Left forelimb (tissue), 1 donor: ENCODE measurements at places on chromosomes 5 and 9.

- no peak for DNase-seq
Measured at GRCh38 chr5:153598099-153598498, 107.6 kb downstream of the GRIA1 start.

DNA sequence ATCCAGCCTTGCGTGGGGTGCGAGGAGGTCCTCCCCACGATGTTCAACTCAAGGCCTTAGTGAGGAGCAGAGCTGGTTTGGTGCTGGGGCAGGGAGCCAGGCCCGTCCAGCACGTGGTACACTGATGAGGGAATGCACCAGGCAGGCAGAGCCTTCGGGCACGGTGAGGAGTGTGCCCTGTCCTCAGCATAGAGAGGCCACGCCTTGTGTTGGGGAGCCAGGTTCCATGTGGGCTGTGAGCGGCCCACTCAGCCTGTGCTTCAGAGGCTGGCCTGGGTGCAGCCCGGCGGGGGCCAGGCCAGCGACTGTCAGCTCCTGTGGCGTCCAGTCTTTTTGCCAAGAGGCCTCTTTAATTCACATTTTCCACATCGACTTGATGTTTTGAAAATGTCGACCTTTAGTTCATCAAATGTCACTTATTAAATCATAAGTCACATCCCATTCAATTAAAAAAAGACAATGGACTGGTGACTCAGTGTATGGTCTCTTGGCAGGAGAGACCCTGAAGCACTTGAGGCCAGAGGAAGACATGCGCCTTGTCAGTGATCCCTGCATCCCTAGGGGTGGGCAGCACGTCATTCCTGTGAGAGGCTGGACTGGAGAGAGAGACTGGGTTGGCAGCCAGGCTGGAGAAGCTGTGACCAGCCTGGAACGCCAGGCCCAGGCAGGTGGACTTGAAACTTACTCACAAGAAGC is 21.7 kb downstream of the ERGIC1 start:
- no peak for DNase-seq

DNA sequence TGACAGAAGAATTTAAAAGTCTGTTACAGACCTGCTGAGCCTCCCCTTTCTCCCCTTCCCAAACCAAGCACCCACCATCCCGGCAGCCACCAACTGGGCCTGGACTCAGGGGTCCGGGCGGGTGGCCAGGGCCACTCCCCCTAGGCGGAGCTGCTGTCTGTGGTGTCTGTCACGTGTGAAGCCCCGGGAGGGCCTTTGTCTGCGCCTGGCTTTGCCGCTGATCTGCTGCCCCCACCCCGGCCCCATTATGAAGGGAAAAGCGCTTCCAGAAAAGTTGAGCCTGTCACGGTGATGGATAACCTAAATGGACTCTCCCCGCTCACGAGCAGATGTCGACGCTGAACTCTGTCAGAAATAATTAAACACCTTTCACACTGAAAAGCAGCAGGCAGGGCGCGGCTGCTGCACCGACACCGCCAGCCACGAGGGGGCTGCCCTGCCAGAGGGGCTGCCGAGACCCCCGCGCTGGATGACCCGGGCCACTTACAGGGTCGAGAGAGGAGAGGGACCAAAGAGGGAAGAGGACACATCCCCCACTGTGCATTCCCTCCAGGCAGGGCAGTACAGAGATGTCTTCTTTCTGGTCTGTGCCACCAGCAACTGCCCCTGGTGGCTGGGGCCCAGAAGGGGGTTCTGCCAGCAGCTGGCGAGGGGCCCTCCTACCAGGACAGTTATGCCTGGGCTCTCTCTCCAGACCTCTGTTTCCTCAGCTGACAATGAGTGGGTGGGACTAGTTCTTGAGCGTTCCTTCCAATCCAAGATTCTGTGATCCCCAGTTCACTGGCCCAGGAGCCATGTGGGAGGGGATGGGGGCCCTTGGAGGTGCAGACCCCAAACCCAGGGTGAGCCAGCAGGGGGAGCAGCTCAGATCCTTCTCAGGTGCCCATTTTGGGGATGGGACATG is 36.0 kb upstream of the BARHL1 start:
- peak; percentile 71 for DNase-seq

- peak; percentile 28 for DNase-seq
Measured at GRCh38 chr5:173671121-173671949, 54.9 kb upstream of the BOD1 start.

- DNase-seq: no peak
Measured at GRCh38 chr9:37952731-37953130, 48.8 kb upstream of the SLC25A51 start.

DNA sequence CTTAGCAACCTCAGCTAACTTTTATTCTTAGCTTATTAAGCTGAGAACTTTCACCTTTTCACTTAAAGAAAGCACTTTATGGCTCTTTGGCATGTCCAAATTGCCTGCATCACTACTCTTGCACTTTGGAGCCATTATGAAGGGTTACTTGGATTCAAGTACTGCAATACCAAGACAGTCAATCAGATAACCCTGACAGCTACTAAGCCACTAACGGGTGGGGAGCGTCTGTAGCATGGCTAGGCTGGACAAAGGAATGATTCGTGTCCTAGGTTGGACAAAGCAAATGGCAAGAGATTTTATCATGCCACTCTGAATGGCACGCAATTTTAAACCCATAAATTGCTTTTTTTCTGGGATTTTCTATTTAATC is 39.6 kb downstream of the TRPM6 start:
- DNase-seq: no peak

GRCh38 chr5:122458278-122458872 is 146.3 kb downstream of the SNCAIP start:
- no peak for DNase-seq

DNA sequence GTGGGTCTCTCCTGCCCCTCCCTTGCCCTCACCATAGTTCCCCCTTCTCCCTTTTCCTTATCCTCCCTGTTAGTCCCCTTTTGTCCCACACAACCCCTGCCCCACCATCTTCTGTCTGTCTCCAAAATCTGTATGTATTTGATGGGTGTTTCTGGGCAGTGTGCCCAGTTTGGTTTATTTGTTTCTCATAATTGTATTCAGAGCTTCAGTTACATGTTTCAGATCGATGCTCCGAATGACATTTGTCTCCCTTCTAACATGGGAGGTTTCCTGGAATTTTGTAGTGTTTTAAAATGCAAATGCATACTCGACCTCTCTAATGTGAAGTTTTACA is 22.2 kb downstream of the FBXL7 start:
- DNase-seq: no peak

GRCh38 chr5:151926188-151926587 is 1.5 kb upstream of the GLRA1 start:
- DNase-seq: no peak

DNA sequence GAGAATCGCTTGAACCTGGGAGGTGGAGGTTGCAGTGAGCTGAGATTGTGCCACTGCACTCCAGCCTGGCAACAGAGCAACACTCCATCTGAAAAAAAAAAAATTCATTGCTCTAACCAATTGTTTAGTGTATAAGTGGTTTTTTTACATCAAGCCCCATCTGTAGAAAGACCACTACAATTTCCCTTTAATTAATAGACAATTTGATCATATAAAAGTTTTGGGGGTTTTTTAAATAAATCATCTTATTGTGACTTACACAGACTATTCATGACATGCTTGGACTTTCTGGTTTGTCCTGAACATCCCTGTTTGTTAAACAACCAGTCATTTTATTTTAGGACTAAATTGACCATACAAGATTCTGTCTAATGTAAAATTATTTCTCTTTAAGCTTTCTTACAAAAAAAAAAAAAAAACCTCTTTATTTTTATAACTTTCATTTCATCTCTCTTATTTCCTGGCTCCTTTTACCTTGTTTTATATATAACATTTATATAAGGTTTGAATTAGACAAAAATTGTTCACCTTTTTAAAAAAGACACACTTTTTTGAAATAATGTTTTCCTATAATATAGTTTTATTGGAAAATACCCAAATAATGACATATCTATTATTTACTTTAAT is 9.8 kb upstream of the FANCC start:
- DNase-seq: no peak
